ENCODE measurements at places on chromosomes 12 and 14.

GRCh38 chr12:50786498-50787231 lies 22.8 kb downstream of the ATF1 start:
- DNase-seq: peak; percentile 92

DNA sequence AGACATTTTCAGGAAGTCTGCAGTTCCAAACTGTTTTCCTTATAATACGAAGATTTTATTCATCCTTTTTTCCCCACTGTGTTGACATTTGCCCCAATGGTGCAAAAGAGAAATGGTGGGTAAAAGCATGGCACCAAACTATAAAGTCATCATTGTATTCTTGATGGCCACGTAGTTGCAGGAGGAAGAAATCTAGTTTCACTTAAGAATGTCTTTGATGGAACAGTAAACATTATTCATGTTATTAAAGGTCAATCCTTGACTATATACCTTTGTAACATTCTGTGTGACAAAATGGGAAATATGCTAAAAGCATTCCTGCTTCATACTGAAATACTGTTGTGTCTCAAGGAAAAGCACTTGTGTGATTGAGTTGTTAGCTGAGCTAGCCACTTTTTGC lies 80.1 kb downstream of the PRKCH start:
- DNase-seq: no peak

DNA sequence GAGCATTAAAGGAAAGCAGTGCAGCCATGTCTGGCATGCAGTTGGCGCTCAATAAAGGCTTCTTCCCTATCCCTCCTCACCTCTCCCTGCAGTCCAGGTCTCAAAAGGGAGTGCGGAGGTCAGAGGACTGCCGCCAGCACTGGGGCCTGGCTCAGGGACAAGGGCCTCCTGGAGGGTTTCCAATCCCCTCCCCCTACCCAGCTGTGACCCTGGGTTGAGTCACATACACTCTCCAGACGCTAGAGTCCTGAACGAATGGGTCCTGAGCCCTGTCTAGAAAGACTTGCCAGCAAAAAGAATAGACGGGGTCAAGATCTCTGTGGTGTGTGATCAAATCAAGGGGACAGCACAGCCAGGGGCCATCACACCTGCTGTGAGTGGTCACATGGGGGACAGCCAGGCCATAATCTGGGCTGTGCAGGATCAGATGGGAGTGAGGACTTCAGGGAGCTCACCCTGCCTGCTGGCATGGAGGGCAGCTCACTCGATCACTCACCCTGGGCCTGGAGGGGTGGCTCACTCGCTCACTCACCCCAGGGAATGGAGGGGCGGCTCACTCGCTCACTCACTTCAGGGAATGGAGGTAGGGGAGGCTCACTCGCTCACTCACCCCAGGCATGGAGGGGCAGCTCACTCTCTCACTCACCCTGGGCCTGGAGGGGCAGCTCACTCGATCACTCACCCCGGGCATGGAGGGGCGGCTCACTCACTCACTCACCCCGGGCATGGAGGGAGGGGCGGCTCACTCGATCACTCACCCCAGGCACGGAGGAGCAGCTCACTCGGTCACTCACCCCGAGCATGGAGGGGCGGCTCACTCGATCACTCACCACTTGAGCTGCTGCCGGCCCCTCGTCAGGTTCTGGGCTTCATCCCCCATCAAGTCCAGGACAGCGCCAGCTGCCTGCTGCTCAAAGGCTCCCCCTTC lies 12.8 kb downstream of the CFAP73 start:
- DNase-seq: no peak

GRCh38 chr14:70600382-70601157 lies at the start of gene MED6:
Gene MED6 (minus strand): TSS chr14:70600655. CDS start chr14:70600637, 18 bp downstream.
- peak; percentile 38 for DNase-seq

DNA sequence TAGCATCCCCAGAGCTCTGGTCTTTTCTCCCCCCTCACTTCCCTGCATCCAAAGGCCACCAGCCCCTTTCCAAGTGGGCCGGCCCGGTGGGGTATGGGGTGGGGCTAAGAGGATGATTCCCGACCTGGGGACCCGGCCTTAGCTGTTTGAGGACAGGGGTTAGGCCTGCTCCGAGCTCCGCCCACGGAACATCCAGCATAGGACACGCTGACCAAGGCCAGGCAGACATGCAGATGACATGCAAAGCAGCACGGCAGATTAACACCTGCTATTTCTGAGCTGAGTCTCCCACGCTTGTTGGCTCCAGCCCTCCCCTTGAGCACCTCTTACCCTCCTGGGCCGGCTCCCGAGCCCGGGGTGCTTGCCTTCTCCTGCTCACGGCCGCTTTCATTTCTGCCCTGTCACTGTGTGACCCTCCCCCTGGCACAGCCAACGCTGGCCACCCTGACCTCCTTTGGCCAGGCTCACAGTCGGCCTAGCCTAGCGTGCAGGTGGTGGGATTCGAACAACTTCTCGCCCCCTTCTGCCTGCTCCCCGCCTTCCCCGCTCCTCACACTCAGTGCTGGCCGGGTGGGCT lies 40.2 kb downstream of the TEAD4 start:
- DNase-seq: no peak

DNA sequence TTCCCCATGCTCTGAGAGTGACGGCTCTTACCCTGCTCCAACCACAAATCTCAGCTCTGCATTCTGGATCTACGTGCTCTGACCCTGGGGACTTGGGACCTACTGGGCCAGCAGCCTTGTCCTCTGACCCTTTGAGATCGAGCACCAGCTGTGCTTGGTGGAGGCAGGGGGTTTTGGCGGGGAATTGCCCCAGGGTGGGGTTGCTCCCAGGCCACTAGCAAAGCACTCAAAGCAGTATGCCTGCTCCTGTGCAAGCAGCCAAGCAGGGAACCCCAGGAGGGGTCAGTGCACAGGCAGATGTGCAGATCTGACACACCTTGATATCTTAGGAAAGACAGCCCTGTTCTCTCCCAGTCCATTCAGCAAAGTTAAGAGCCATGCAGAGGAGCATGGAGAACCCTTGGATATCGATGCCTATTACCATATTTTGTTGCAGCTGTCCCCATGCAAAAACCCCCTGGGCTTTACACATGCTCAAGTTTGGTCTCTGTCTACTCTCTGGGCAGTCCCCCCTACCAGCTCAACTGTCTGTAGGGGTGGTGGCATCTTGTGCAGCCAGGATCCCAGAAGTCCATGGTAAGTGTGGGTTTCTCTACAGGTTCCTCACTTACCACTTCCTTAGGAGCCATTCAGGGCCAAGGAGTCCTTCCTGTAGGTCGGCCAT lies 319.0 kb downstream of the TMTC2 start:
- no peak for DNase-seq

DNA sequence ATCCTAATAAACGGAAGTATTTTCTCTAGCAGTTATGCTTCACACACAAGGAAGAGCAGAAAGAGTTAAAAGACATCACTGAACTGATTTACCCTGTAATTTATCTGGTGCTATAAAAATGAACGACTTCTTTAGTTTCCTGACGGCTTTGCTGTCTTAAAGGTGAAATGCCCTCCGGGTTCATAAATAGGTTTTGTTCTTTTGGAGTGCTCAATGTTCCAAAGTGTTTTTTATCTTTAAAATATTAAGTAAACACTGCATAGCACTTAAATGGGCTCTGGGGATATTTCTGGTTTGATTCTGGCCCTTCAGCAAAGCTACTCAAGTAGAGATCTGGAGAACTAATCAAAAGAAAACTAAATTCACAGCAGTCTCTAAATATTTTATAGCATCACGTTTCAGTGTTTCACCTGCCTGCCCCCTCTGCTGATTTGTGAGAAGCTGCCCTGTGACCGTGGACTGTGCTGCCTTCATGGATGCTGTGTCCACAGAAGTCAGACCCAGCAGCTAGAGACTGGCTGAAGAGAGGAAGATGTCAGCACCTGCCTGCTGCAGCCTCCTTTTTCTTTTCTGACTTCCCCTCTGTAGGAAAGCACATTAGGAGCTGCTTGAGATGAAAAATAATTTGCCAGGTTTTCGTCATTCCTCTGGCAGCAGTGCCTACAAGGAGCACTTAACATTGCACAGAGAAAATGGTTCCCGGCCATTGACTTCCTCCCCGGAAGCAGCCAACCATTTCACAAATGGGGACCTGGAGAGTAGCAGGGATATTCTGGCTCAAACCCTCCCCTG lies 205.1 kb upstream of the FSCB start:
- DNase-seq: no peak

DNA sequence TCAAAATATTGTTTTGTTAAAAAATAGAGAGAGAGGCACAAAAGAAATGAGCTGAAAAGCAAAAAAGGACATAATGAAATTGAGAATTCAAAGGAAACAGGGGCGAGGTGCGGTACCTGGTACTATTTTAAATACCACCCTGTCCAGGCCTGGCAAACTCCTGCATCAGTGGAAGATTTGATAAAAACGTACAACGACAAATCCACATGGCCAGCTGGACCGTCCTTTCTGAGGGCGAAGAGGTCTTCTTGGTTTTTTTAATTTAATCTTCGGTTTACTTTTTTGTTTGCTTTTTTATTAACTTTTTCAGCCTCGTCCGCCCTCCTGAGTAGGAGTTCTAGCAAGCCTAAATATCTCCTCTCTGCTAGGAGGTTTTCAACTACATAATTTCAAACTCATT lies 11.9 kb downstream of the BCL11B start:
- DNase-seq: no peak

DNA sequence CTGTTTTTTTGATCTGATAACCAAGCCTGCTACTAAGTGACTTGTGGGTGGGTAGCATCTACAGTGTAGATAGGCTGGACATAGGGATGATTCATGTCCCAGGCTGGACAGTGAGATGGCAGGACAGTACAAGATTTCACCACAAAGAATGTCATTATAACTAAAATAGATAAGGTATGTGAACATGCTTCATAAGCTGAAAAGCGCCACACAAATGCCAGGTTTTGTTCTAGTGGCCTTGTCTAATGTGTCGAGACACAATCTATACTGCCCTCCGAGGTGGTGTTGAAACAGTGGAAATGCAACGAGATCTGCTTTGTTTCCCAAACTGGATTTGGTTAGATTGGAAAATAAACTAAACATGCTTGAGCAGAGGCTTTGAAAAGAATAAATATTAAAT lies 4.4 kb downstream of the LGALS3 start:
- no peak for DNase-seq

GRCh38 chr12:132460571-132460970 lies 29.4 kb upstream of the FBRSL1 start:
- DNase-seq: no peak

- no peak for DNase-seq
These were observed 2.5 kb downstream of the DUSP6 start for GRCh38 chr12:89349814-89350213.

DNA sequence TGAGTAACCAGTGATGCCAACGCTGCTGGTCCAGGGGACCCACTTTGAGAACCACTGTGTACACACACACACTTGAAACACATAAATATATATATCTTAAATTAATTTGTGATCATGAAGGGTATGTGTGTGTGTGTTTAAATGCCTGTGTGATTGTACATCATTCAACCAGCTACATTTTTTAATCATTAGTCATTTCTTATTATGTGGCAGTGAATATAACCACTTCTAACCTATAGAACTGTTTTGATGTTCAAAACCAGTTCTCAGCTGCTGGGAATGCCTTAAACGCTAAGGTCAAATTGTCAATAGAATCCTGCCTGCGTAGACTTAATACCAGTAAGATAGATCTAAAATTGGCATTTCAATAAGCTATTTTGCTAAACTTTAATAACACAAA lies 330.0 kb downstream of the SYT1 start:
- DNase-seq: no peak

- DNase-seq: no peak
These were observed 21.8 kb downstream of the VPS37B start for GRCh38 chr12:122874081-122874480.

DNA sequence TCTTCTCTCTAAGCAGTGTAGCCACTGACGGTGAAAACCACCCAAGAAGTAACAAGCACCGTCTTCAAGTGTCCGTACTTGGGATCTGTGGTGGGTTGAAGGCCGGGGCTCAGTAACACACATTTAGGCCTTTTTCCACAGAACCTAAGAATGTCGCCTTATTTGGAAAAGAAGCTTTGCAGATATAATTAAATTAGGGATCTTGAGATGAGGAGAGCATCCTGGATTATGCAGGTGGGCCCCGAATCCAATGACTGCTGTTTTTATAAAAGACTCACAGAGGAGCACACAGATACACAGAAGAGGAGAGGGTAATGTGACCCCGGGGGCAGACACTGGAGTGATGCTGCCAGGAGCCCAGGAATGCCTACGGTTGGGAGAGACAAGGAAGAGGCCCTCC lies 46.3 kb downstream of the RIMBP2 start:
- DNase-seq: no peak

Measured in keratinocyte (primary cell).